ENCODE measurements at places on chromosomes 1 and 21.

- DNase-seq: no peak
Observed at GRCh38 chr21:21963911-21964310, 965.7 kb downstream of the NCAM2 start.

DNA sequence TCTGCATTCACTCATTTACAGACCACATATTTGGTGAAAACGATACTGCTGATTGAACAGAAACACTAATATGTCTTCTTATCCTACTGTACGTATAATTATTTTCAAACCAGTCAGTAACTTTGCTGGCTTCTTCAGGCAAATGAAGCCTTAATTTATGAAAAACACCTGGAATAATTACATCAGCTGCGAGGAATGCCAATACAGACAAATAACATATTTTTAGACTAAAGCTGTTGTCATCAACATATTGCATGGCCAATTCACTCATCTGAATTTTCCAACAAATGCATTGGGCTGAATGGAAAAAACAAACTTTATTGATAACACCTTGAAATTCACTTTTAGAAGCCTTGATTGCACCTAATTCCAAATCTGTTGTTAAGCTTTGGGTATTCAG, 165.9 kb downstream of the HLX start:
- DNase-seq: no peak

- DNase-seq: no peak
Observed at GRCh38 chr1:12566484-12567287, 51.3 kb downstream of the DHRS3 start.

DNA sequence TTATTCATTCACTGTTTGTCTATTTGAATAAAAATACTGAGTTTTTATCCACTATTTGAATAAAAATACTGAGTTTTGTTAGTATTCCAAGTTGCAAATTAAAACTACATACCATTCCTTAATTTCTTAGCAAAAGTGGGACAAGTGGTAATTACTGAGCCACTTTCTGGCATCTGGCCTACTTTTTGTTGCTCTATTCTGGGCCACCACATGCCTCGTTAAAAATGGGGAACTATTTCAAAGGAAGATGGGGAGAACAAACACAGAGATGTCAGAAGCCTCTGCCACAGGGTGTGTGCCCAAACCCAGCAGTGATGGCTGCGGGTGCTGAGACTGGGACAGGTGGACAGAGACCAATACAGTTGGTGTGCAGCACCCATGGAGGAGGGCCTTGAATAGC, 14.6 kb downstream of the PIGP start:
- no peak for DNase-seq

DNA sequence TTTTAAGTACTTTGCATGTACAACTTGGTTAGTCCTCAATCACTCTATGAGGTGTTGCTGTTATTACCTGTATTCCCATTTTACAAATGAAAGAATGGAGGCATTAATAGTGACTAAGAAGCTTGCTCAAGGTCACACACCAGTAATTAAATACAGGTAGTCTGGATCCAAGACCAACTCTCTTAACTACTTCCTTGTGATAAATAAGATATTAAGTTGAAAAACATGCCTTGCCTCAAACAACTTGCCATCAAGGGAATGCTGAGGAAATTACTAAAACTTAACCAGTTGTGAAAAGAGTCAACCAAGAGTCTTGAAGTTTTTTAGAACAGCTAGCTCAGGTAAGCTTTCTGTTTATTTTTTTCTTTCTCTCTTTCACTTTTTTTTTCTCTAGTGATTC, 21.0 kb upstream of the LAMC1 start:
- no peak for DNase-seq

DNA sequence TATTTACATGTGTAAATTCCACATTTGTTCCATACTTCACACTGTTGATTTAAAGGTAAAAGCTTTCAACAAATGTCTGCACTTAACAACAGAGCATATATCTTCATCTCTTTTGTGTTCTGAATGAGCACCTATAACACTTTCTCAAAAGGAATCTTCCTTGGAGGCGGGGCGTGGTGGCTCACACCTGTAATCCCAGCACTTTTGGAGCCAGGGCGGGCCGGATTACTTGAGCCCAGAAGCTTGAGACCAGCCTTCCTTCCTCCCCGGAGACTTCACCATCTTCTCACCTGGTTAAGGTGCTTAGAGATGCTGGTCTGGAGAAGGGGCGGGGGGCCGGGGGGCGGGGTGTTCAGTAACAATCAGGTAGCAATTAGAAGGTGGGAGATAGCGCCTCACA, 16.5 kb downstream of the RYR2 start:
- no peak for DNase-seq

GRCh38 chr1:226476648-226477319, 68.9 kb upstream of the PARP1 start:
- DNase-seq: no peak

DNA sequence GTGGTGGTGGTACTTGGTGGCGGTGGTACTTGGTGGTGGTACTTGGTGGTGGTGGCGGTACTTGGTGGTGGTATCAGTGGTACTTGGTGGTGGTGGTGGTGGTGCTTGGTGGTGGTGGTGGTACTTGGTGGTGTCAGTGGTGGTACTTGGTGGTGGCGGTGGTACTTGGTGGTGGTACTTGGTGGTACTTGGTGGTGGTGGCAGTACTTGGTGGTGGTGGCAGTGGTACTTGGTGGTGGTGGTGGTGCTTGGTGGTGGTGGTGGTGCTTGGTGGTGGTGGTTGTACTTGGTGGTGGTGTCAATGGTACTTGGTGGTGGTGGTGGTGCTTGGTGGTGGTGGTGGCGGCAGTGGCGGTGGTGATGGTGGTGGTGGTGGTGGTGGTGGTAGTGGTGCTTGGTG, 20.2 kb downstream of the COQ8A start:
- DNase-seq: no peak

DNA sequence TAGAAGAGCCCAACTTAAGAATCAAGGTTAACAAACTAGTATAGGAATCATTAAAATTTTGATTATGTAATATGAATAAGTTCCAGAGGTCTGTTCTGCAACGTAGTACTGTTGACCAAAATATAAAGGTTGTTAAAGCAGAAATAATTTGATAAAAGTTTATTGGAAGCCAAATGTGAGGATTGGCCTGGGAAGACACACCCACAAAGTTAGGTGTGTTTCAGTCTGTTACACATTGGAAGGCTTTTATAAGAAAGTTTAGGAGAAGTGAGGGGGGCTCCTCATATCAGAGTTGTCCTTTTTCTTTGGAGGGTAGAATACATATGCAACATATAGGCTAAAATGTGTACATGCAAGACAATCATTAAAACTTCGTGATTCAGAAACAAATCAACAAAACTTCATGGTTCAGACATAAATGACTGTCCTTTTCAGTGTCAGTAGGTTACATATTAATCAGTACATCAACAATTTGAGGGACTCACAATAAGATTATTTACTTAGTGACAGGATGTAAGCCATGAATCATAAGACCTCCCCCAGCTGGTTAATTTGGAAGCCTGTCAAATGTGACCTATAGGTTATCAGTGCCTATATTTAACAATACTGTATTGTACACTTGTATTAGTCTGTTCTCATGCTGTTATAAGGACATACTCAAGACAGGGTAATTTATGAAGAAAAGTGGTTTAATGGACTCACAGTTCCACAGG, 245.0 kb upstream of the B3GALT2 start:
- no peak for DNase-seq

GRCh38 chr1:45148209-45148825, 58.1 kb downstream of the ZSWIM5 start:
- DNase-seq: no peak

DNA sequence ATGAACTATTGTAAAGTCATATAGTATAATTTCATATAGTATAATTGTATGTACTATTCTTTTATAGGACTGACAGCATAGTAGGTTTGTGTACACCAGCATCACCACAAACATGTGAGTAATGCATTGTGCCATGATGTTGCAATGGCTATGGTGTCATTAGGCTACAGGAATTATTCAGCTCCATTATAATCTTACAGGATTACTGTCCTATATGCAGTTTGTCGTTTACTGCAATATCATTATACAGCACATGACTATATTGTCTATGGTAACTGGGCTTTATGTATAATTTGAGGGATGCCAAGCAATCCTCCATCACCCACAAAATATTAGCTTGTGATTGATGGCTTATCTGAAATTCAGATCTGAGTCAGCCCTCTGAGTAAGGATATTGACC, 54.2 kb upstream of the PBX1 start:
- no peak for DNase-seq

- DNase-seq: no peak
Observed at GRCh38 chr1:7420098-7420445, 351.0 kb upstream of the VAMP3 start.

All from nucleus accumbens (tissue), 56 donors.